ENCODE measurements at places on chromosomes 7 and 10.

DNA sequence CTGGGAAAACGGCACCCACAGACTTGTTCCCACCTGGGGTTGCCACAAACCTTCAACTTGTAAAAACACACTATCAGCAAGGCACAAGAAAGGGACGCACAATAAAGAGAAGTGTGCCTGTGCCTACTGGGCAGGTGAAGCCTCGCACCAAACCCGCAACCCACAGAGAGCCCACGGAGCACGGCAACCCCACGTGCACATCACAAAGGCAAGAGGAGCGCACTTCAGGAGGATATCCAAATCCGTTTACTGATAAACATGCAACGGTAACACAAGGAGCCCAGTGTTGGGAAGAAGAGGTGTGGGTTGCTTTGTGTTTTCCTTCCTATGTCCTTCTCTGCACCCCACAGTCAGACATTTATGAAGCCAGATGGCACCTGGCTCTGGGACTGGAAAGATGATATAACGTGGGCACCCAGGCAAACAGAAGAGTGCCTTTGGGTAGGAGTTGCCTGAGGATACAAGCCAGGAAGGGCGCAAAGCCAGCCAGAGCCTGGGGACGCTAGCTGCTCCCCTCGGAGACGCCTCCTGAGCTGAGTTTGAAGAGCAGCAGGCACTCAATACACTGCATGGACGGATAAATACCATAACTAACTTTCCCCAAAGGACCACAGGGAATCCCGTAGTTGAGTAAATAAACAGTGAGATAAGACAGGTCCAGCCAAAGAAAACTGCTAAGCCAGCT is 41.6 kb downstream of the TCERG1L start:
- no peak for DNase-seq

- DNase-seq, result no peak
Measured at GRCh38 chr7:155306673-155307470, 9.2 kb downstream of the INSIG1 start.

DNA sequence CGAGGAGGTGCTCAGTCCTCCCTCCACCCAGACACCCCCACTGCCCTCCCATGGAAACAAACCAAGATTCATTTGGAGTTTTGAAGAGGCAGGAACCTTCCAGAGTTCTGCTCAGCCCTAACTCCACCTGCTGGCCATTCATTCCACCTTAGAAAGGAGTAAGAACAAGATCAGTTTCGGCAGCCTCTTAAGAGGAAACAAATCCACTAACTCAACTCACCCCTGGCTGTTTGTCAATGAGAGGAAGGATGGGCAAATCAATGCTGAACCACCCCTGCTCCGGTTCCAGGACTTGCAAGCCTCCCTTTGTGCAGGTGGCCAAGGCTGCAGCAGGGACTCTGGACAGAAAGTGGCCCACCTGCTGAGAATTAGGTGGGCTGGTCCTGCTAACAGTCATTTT is 26.2 kb downstream of the CCDC3 start:
- DNase-seq, result no peak

- no peak for DNase-seq
Measured at GRCh38 chr7:126953461-126953860, 299.3 kb downstream of the GRM8 start.

GRCh38 chr10:15824498-15824897 is 35.8 kb downstream of the MINDY3 start:
- DNase-seq, result no peak

DNA sequence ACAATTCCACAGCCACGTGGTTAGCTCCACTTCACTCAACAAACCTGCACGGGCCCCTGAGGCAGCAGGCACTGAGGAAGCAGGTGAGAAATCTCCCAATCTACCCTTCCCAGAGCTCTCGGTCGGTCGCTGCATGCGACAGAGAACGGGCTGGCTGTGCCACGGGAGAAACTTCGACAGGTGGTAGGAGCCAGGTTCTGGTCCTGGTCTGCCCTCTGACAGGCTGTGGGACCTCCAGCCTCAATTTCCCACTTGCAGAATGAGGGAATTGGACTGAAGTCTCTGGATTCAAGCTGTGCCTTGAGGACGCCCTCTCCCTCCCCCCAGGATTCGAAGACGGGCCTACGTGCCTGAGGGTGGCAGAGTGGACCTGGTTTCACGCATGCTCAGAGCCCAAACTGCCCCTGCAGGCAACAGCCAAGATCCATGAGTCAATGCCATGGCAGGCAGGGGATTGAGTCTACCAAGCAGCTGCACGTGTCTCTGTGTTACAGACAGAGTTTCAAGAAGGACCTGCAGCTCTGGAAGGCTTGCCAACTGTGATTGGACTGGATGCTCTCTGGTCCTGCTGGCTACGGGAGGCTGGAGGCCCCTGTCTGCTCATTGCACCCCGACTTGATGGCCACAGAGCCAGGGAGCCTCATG is 215.0 kb downstream of the USP6NL start:
- DNase-seq, result no peak

- no peak for DNase-seq
Measured at GRCh38 chr7:41994746-41995110, 242.3 kb downstream of the GLI3 start.

- DNase-seq, result no peak
Measured at GRCh38 chr7:92661651-92662050, 71.5 kb upstream of the FAM133B start.

DNA sequence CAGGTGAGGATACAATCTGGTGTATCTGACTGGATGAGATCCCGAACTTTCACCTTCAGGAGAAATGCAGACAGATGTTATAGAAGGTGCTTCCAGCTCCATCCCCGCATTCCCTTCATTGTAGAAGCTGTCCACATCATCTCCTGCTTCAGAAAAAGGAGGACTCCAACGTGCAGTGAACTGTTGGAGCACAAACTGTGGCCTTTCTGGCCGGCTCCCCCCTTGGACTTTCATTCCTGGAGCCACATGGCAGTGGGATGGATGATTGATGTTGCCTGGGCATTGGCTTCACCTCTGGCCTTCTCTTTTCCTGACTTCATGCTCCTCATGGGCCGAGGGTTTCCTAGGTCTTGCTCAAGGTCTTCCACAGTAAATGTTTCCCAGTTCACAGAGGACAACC is 29.6 kb upstream of the ZNF273 start:
- DNase-seq, result no peak

DNA sequence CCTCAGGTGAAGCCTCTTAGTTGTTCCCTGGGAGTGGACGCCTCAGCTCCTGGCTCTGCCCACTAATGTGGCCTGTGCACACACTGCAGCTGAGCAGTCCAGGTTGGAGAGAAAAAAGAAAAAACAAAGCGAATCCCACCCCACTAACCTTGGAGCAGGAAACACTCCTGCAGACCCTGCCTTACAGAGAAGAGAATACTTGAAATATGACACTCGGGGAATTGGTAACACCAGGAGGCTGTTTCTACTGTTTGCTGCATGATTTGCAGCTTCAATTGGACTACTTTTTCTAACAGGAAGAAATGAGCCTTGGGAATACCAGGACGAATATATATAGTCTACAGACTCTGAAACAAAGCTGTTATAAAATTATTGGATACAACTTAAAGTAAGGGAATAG is 22.2 kb downstream of the CDHR3 start:
- no peak for DNase-seq

- no peak for DNase-seq
Measured at GRCh38 chr10:62990126-62990525, 143.0 kb upstream of the NRBF2 start.

DNA sequence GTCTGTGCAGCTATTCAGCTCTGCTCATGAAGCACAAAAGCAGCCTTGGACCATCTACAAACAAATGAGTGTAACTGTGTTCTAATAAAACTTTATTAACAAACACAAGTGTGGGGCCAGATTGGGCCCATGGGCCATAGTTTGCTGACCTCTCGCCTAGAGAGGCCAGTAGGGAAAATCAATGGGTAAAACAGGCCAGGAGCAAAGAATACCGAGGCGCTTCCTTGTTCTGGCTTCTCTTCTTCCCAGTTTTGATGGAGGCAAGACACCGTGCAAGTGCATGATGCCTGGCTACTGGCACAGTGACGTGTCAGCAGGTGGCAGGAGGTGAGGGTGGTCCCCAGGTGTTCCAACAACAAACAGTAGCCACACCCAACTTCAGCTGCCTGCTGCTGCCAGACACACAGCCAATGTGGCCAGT is 94.3 kb upstream of the SDK1 start:
- DNase-seq, result no peak

GRCh38 chr7:28654110-28654509 is 241.8 kb downstream of the CREB5 start:
- DNase-seq, result no peak

GRCh38 chr7:141480953-141481352 is 70.3 kb upstream of the AGK start:
- no peak for DNase-seq

- DNase-seq, result no peak
Measured at GRCh38 chr7:28151965-28152364, 28.6 kb downstream of the JAZF1 start.

- no peak for DNase-seq
Measured at GRCh38 chr10:78706256-78706655, 362.5 kb upstream of the ZMIZ1 start.

DNA sequence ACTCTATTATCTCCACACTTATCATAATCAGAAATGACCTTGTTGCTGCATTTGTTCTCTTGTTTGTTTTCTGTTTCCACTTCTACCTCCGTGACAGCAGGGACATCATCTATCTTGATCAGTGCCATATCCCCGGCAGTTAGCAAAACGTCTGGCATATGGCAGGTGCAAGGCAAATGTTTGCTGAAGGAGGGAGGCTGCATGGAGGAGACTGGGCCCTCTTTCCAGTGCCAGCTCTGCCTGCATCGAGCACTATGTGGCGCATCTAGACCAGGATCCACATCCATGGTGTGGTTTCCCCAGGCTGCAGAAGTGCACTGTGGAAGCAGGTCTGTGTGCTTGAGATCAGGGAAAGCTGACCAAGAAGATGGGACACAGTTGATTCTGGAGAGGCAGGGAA is 181.2 kb downstream of the KCNMA1 start:
- no peak for DNase-seq

GRCh38 chr10:51960494-51960895 is 261.1 kb upstream of the CSTF2T start:
- no peak for DNase-seq

- no peak for DNase-seq
Measured at GRCh38 chr7:2012981-2013380, 219.8 kb downstream of the MAD1L1 start.

DNA sequence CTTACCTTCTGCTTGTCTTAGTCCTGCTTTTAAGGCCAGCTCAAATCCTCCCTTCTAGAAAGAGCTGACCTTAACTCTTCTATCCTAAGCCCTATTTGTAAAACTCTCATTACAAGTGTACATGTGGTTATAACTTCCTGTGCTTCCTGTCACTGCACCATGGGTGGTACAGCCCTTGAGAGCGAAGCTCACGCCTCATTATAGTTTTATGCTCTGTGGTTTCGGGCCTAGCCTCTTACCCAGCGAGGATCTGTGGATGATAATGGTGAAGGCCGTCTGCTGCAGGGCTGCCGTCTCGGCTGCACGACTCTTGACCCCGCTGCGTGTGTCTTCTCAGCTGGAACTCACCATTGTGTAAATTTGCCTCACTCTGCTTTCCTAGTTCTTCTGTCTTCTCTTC is 74.6 kb downstream of the CUL1 start:
- peak; percentile 26 for DNase-seq

DNA sequence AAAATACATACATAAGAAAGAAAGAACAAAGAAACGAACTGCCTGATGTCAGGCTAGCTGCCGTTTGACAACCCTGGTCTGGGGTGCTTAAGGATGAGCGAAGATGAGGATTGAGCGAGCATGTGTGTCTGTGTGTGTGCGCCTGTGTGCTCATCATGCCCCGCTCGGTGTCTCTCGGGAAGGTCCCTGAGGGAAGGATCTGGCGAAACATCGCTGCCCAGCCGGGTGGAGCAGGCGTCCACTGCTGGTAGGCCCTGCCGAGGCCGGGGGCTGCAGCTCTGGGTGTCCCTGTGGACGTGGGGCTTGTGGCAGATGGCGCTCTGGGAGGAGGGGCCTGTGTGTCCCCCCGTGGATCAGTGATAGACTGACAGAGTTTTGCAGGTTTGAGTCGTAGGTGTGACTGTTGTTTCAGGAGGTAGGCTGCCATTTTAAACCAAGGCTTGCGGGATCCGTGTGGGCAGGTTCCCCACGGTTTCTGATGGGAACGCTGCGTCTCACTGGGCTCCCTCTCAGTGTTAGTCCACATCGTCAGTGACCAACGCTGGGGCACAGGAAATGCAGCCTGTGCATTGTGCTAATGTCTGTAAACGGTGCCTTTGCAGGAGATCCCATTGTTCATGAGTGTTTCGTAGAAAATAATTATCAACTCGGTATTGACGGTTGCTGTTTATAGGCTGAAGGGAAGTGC is 5.9 kb upstream of the SUN1 start:
- DNase-seq, result no peak

- DNase-seq, result no peak
Measured at GRCh38 chr10:117514971-117515370, 27.6 kb upstream of the EMX2 start.

DNA sequence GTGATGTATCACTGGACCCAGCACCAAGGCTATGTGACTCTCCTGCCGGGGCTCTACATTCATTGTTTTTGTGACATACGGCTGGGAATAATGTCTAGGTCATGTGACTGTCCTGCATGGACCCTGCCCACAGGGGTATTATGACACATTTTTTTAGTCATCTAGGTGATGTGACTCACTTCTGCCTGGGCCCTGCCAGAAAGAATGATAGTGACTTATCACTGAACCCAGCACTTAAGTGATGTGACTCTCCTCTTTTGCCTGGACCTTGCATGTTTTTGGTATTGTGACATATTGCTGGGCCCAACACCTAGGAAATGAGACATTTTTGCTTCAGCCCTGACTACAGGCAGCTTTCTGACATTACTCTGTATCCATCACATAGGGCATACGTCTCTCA is 51.1 kb upstream of the ZNF107 start:
- no peak for DNase-seq

DNA sequence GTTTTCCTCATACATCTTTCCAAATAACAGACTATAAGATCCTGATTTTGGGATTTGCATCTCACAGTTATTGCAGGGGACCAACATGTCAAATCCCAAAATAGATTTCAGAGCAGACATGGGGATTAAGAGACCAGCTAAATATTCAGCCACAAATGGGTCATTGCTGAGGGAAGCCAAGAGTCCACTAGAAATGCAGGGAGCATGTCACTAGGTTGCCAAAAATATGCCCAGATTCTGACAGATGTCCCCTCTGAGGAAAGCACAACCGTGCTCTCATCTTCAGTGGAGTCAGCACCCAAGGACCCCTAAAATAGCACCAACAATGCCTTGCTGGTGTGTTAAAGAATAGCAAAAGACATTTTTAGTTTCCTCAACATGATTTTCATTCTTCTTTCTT is 56.2 kb upstream of the AGK start:
- DNase-seq, result no peak

- peak; percentile 15 for DNase-seq
Measured at GRCh38 chr10:69101451-69102095, 13.7 kb downstream of the SRGN start.

DNA sequence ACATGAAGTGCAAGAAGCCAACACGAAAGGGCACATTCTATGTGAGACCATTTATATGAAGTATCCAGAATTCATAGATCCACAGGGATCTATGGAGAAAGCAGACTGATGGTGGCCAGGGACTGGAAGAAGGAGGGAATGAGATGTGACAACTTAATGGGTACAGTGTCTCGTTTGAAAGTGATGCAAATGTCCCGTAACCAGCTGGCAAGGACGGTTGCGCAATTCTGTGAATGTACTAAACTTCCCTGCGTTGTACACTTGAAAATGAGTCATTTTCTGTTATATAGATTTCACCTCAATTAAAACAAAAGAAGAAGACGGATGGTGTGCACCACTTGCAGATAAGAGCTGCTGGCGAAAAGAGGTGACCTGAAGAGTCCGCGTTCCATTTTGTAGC is 861.1 kb downstream of the TYW1 start:
- no peak for DNase-seq

GRCh38 chr7:117871401-117871777 is 1.9 kb downstream of the CTTNBP2 start:
- no peak for DNase-seq

GRCh38 chr7:127887631-127888030 is 143.6 kb downstream of the LRRC4 start:
- DNase-seq, result no peak

Data from GF-D8 (cell line).